ENCODE measurements at places on chromosomes 12 and 14. TPM values are rescaled to one million over a fixed set of nuclear protein-coding genes. Genes with fewer than 3 reads are reported as not detected.
A peak's percentile ranks its signal among the peaks of the same experiment; 100 is the strongest.

GRCh38 chr14:77305696-77306095 is 15.0 kb downstream of the POMT2 start:
- H3K36me3 ChIP-seq = peaks cover 4% of the 10 kb centered on the region
- peaks cover 17% of the 10 kb centered on the region for H3K4me1 ChIP-seq
- H3K4me3 ChIP-seq = no peak overlapping the region

DNA sequence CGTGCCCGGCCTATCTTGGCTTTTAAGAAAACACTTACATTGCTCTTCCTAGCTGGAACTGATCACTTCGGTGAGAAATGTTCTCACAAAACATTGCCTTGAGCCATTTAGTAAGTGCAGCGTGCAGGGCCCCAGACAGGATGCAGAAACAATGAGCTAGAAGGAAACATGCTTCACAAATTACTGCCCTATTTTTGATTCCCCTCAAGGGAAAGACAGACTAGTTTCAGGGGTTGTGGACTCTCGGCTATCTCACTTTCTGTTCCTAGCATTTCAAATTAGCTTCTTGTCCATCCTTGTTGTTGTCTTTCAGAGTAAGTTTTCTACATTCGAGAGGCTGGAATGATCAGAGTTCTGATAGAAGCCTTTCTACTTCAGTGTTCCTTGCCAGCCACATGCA is 21.6 kb downstream of the TGFB3 start:
- no peak overlapping the region for H3K4me3 ChIP-seq
- H3K36me3 ChIP-seq = peaks cover 65% of the 10 kb centered on the region
- H3K27ac ChIP-seq = no peak overlapping the region
- H3K27me3 ChIP-seq = no peaks in the 10 kb centered on the region
- DNase-seq = no peak
- H3K4me1 ChIP-seq = no peaks in the 10 kb centered on the region

DNA sequence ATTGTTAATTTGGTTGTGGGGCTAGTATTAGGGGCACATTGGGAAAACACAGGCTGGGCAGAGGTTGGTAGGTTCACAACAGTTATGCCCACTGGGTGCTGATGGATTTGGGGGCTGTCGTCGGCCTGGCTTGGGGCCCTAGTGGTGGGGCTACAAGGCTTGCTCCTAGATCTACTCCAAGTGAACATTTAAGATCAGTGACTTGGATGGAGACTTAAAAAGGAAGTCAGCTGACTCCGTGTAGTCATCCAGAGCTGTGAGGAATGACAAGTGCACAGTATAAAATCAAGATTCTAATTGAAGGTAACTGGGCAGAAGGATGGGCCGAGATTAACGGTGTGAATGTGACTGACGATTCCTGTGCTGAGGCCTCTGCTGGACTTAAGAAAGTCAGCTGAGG is 12.8 kb upstream of the NR4A1 start:
- H3K27me3 ChIP-seq = no peaks in the 10 kb centered on the region
- H3K36me3 ChIP-seq = no peaks in the 10 kb centered on the region
- no peak for DNase-seq
- H3K4me3 ChIP-seq = peak overlapping the region; percentile 81
- peak overlapping the region; percentile 99 for H3K27ac ChIP-seq
- peaks cover 81% of the 10 kb centered on the region for H3K4me1 ChIP-seq

GRCh38 chr12:58435647-58436046 is 484.7 kb downstream of the LRIG3 start:
- H3K4me3 ChIP-seq = no peak overlapping the region
- DNase-seq = no peak
- no peaks in the 10 kb centered on the region for H3K27me3 ChIP-seq
- no peaks in the 10 kb centered on the region for H3K4me1 ChIP-seq
- H3K27ac ChIP-seq = no peak overlapping the region

- H3K36me3 ChIP-seq = no peaks in the 10 kb centered on the region
- H3K4me3 ChIP-seq = no peak overlapping the region
- no peaks in the 10 kb centered on the region for H3K27me3 ChIP-seq
- DNase-seq = no peak
- no peak overlapping the region for H3K27ac ChIP-seq
- no peaks in the 10 kb centered on the region for H3K4me1 ChIP-seq
Observed at GRCh38 chr12:30047516-30048254, 263.9 kb upstream of the TMTC1 start.

- H3K4me3 ChIP-seq = peak overlapping the region; percentile 89
- H3K36me3 ChIP-seq = no peaks in the 10 kb centered on the region
- no peaks in the 10 kb centered on the region for H3K27me3 ChIP-seq
- peak overlapping the region; percentile 96 for H3K27ac ChIP-seq
Observed at GRCh38 chr12:31589598-31589903, 1.4 kb downstream of the DENND5B start.

- no peak overlapping the region for H3K4me3 ChIP-seq
- no peak for DNase-seq
- H3K27ac ChIP-seq = no peak overlapping the region
- H3K36me3 ChIP-seq = no peaks in the 10 kb centered on the region
- no peaks in the 10 kb centered on the region for H3K4me1 ChIP-seq
- no peaks in the 10 kb centered on the region for H3K27me3 ChIP-seq
Observed at GRCh38 chr12:51661199-51661598, 70.2 kb downstream of the SCN8A start.

GRCh38 chr12:21542403-21542802 is 16.3 kb downstream of the SPX start:
- no peaks in the 10 kb centered on the region for H3K4me1 ChIP-seq
- no peak overlapping the region for H3K4me3 ChIP-seq
- H3K27me3 ChIP-seq = no peaks in the 10 kb centered on the region
- no peak for DNase-seq

- no peak overlapping the region for H3K27ac ChIP-seq
- H3K27me3 ChIP-seq = no peaks in the 10 kb centered on the region
- peaks cover 14% of the 10 kb centered on the region for H3K36me3 ChIP-seq
- H3K4me1 ChIP-seq = peaks cover 21% of the 10 kb centered on the region
- no peak overlapping the region for H3K4me3 ChIP-seq
- peak; percentile 66 for DNase-seq
Observed at GRCh38 chr12:2944401-2945047, 14.7 kb upstream of the TEAD4 start.

DNA sequence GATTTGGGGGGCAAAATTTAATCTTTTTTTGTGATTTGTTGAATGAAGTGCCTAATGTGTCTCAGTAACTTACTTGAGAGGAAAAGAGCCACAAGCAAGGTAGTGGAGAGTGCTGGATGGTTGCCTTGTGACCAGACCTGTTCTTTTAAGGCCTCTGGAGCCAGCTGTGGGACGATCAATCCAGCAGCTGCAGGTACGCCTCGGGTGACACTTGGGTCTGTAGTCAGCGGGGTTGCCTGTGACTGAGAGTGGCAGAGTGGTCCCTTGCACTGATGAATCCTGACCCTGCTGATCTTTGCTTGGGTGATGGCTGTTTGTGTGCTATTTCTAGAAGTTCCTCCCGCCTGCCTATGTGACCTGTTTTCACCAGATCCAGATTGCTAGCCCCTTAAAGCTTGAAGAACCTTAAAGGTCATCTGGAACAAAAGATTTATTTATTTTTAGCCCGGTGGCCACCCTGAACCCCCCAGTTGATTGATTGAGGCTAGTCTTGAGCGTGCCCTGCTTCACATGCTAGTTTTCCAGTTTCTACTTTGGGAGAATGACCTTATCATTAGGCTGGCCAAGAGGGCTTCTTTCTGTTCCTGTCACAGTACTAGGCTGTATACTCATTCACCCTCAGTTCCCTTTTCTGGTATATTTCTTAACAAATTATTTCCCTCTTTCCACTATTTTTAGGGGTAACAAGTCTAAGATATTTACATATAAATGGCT is 23.2 kb downstream of the PRKCH start:
- peak overlapping the region; percentile 61 for H3K27ac ChIP-seq
- H3K4me3 ChIP-seq = no peak overlapping the region
- peaks cover 29% of the 10 kb centered on the region for H3K4me1 ChIP-seq
- no peaks in the 10 kb centered on the region for H3K36me3 ChIP-seq

Gene P3H3
- total RNA-seq = 7.0 TPM

- H3K27ac ChIP-seq = peak overlapping the region; percentile 96
- H3K4me1 ChIP-seq = no peaks in the 10 kb centered on the region
- DNase-seq = peak; percentile 96
- H3K27me3 ChIP-seq = no peaks in the 10 kb centered on the region
- H3K36me3 ChIP-seq = no peaks in the 10 kb centered on the region
- H3K4me3 ChIP-seq = peak overlapping the region; percentile 92
Observed at GRCh38 chr12:111405149-111405858, 419 bp upstream of the SH2B3 start.
